Activated gamma-delta T cell treated with anti-CD3 and anti-CD28 coated beads, Interleukin-2, amount 50 U/mL, for 16 hours (primary cell): ENCODE measurements at places on chromosomes 1 and 21.

DNA sequence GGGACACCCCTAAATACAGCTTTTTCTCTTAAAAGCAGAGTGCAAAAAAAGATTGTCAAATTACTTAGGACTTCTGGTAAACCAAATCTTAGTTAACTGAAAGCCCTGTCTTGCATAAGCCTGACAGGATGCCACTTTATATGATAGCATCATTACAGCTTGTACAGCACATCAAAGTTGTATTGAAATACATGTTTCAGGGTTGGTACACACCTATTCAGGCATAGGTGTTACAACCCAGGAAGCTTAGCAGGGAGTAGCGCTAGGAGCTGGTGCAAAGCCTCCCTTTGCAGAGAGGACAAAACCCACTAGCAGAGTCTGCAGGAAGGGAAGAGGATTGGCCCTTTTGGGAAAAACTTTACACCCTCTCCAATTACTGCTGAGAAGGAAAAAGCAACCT lies 258.9 kb upstream of the SGIP1 start:
- DNase-seq: no peak

- DNase-seq: no peak
Measured at GRCh38 chr21:16563795-16564194, 834.0 kb downstream of the USP25 start.

GRCh38 chr1:107600607-107601160 lies 364.3 kb downstream of the VAV3 start:
- no peak for DNase-seq

DNA sequence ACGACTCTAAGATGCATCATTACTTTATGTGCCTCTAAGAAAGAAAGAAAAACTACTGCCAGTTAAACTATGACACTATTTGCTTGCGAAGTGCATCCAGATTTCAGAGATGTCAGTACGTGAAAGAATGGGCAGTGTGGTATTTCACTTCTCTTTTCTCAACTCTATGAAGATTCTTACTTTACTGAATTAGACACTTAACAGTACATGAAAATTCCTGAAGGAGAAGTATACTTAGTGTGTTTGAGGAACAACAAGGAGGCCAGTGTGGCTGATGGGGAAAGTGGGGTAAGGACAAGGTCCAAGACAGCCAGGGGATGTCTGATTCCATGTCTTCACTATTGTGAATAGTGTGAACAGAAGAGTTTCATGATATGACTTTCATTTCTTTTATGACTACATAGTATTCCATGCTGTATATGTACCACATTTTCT lies 53.9 kb upstream of the HSD17B7 start:
- no peak for DNase-seq

DNA sequence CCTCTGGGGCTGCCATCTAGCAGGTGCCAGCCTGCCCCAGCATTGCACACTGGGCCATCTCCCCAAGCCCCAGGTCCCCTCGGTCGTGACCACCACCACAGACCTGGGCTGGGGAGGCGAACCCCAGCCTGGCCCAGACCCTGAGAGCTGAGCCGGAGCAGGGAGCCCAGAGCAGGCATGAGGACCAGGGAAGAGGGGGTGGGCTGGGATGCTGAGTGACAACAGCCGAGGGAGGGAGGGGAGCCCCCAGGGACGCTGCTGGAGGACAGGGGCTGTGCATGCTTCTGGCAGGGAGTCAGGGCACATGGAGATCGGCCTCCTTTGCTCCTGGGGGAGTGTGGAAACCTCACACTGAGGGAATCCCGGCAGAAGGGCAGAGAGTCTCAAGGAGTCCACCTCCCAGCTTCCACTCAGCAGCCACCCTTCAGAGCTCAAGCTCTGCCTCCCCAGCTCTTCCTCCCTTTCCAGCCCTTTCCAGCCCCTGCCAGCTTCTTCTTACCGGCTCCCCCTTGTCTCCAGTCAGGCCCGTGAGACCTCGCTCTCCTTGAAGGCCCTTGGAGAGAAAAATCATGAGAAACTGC lies 23.7 kb upstream of the PEF1 start:
- DNase-seq: no peak

- DNase-seq: no peak
Measured at GRCh38 chr1:89725011-89725370, 92.1 kb downstream of the LRRC8C start.

DNA sequence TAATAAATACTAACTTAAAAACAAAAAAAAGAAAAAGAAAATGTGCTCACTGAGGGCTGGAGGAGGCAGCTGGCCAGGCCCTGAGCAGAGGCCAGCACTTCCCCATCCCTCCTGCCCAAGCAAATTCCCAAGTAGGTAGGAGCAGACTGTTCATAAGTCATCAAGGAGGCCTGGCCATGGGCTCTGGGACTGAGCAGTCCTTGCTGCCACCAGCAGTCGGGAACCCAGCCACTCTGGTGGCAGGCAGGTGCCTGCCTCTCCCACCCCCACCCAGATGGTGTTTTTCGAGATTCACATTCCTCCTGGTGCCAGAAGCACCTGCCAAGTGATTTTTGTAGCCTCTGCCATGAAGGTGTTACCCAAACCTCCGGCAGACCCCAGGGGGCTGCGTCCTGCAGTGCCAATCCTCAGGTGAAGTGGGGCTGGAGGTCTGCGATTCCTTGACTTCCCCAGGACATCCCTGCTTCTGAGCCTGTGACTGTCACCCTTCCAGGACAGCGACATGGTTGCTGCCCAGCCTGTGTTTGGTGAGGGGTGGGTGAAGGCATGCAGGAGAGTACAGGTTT lies 204.2 kb upstream of the TMEM51 start:
- no peak for DNase-seq

DNA sequence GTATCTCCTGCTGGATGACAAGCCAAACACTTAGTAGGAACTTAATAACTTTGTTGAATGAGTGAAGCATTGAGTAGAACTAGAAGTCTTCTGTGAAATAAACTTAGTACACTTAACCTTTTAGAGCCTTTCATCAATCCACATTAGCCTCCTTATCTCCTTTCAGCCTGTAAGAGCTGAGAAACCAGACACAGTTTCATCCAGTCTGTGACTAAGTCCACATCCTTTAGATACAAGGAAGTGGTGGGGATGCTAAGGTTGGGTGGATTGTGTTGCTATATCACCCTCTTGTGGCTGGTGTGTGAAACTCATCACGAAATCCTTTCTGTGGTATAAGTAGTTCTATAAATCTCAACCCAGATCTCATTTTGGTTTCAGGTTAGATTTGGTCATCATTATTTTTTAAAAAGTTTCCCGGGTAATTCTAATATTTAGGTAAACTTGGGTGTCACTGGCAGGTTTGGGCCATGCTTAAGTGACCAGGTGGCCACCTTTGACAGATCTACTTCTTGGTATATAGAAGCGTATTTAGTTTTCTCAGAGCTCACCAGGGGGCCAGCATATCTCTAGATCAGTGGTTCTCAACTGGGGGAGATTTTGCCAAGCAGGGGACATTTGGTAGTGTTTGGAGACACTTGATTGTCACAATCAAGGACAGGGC lies 27.8 kb upstream of the CD84 start:
- peak; percentile 45 for DNase-seq

GRCh38 chr1:106621853-106622252 lies 434.6 kb upstream of the PRMT6 start:
- DNase-seq: no peak

GRCh38 chr1:233998456-233998855 lies 94.0 kb downstream of the SLC35F3 start:
- DNase-seq: no peak

GRCh38 chr1:26787381-26787705 lies 407 bp upstream of the PIGV start:
- DNase-seq: peak; percentile 76

- DNase-seq: no peak
Measured at GRCh38 chr1:119635811-119636390, 12.2 kb downstream of the ZNF697 start.

GRCh38 chr1:54276617-54277450 lies 76.9 kb downstream of the MRPL37 start:
- no peak for DNase-seq

DNA sequence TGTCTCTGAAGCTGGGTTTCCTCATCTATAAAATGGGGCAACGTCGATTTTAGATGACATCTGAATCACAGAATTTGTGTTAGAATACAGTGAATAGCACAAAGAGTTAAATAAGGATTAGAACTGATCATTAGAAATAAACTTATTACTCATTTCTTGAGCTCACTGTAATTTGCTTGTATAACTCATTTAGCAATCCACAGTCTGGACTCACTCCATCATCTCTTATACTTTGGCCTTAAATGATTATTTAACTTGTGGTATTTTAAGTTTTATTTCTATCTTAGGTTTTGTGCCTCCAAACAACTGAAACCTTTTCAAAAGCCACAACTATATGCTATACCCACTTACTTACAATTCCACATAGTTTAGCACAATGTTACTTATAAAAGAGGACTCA lies 128.0 kb downstream of the CDC42BPA start:
- DNase-seq: no peak

GRCh38 chr1:1895060-1895418 lies 4.2 kb upstream of the GNB1 start:
- no peak for DNase-seq

GRCh38 chr1:113786069-113786468 lies 26.2 kb downstream of the RSBN1 start:
- DNase-seq: no peak

- no peak for DNase-seq
Measured at GRCh38 chr1:54772951-54773350, 8.6 kb upstream of the PARS2 start.

DNA sequence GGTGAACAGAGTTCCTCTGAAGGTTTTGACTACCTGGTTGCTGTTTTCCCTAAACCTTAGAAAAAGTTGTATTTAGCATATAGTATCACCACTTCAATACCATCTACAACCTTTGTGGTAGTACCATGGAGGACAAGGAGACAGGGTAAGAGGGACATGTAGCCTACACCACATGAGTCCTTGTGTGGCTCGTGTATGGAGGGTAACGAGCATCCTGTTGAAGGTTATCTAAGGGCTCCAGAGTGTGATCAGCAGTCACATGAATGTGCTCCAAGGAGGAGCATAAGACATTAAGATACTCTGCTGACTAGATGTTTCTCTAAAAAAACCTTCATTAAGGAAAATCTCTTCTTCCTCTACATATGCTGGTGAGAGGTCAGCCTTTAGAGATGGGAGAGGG lies 67.3 kb downstream of the VCAM1 start:
- DNase-seq: no peak

- DNase-seq: no peak
Measured at GRCh38 chr1:217846733-217847132, 215.6 kb downstream of the SPATA17 start.

GRCh38 chr1:14479865-14480264 lies 118.6 kb upstream of the KAZN start:
- no peak for DNase-seq

DNA sequence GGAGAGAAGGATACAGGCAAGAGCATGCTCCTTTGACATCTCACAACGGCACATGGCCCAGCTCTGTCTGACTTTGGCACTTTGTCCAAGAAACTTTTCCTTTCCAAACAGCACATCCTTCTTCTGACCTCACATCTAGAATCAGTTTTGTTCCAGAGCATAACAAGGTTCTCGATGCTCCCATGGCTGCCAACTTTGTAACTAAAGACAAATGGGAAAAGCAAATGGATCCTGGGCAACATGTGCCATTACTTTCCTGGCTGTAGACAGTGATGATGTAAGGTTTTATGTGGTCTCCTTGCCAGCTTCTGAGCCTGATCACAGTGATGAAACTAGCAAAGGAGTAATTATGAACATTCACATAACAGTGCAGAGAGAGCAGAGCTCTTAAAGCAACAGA lies 171.8 kb upstream of the C1orf87 start:
- DNase-seq: no peak

- DNase-seq: no peak
Measured at GRCh38 chr1:99944192-99944591, 25.6 kb upstream of the SLC35A3 start.

- no peak for DNase-seq
Measured at GRCh38 chr1:107934578-107934977, 30.4 kb downstream of the VAV3 start.

DNA sequence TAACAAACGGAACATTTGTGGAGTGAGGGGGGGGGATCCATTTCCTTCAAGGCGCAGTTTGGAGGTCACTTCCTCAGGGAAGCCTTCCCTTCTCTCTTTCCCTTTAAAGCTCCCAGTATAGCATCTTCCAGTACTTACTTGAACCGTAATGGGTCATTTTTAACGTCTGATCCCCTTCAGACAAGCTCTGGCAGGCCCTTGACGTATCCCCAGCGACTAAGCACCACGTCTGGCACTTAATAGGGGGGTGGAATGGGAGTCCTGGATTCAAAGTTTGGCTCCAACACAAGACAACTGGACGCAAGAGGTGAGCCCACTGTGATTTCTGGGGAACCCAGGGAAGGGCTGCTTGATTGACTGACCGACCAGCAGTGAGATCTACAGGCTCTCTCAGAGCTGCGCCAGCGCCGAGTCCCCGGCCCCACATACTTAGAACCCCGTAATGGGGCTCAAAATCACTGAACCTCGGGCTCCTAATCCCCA lies 441 bp downstream of the YARS1 start:
- no peak for DNase-seq

GRCh38 chr21:37974081-37974480 lies 57.8 kb upstream of the KCNJ6 start:
- DNase-seq: no peak

GRCh38 chr1:95003433-95003738 lies 69.4 kb downstream of the ALG14 start:
- DNase-seq: no peak

DNA sequence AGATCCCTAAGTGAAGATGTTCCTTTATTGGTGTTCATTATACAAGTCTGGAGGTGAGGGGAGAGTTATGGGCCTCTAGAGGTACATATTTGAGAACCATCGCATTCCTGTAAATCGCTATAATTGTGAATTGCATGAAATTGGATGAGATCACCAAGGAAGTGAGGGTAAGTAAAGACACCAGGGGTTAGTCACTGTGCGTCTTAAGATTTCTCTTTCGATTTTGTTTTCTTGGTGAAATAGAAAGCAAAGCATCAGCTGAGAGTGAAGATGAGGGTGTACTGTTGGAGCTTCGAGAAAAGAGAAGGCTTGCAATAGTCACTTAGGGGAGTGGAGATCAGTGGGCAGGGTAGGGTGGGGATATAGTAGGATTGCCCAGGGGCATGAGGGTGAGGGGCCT lies 82.1 kb downstream of the RAVER2 start:
- no peak for DNase-seq

DNA sequence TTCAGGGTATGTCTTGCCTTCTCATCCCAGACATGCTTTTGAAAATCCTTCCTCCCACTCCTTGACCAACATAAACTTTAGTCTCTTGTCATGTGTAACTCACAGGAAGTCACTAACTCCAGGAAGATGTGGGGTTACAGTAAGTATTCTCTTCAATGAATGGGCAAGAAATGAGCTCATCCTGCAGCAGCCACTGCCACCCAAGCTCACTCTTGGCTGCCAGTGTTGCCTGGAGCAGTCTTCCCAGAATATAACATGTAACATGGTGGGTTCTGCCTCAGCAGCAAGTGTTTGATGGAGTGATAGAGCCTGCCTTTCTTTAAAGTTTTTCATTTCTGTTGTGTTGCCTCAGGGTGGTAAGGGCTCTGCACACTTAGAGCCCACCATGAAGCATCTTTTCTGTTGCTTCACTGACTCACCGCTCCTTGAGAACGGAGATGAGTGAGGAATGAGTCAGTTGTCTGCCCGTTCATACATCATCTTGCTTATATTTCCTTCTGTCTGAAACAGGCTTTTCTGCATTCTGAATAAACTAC lies 187.0 kb downstream of the TPR start:
- no peak for DNase-seq

- no peak for DNase-seq
Measured at GRCh38 chr1:3168678-3169077, 99.7 kb downstream of the PRDM16 start.
